ENCODE measurements at places on chromosomes 7 and 10.

DNA sequence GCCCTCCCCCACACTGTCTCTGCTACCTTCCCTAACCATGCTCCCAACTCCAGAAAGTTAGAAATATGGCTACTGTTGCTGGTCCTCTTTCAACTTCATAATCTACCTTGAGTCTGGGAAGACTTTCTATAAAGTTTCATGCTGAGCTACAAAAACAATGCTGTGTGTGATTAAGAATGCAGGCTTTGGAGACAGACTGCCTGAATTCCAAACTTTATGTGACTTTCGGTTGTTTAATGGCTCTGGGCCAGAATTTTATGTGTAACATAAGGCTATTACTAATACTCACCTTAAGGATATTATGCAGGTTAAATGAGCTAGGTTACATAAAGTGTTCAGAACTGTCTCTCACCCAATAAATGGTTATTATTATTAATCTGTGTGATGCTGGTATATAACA, 19.1 kb downstream of the BET1 start:
- no peak for DNase-seq

DNA sequence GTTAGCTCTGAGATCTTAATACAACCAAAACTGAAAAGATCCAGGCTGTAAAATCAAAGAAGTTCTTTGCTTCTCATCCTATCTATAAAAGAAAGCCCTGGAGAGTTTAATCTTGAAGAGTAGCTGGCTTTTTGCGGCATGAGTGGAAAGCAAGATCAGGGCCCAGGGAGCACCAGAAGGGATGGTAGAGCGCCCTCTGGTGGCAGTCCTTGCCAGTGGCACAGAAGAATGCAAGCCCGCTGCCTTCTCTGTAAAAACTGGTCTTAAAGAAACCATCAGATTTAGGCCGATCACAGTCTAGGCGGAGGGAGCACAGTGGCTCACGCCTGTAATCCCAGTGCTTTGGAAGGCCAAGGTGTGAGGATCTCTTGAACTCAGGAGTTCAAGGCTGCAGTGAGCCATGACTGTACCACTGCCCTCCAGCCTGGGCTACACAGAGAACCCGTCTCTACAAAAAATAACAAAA, 35.6 kb downstream of the CPN1 start:
- DNase-seq: peak; percentile 45

- DNase-seq: no peak
Observed at GRCh38 chr7:21054427-21055112, 267.9 kb upstream of the SP8 start.

DNA sequence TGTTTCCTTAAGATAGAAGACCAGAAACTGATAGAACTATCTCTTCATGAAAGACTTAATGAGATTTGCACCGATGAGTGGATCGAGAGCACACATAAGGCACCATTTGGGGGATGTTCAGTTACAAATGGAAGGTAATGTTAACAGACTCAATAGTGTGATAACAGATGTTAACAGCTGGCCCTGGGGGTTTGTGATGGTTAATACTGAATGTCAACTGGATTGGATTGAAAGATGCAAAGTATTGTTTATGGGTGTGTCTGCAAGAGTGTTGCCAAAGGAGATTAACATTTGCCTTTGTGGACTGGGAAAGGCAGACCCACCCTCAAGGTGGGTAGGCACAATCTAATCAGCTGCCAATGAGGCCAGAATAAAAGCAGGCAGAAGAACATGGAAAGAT, 130.5 kb upstream of the DGKB start:
- no peak for DNase-seq

Measured in stimulated activated CD4-positive, alpha-beta T cell treated with anti-CD3 and anti-CD28 coated beads, Interleukin-1b, Interleukin-23, amount 100 ng/mL, for 1 hour (primary cell).